Common myeloid progenitor, CD34-positive (primary cell): ENCODE measurements at places on chromosomes 7 and 10.

GRCh38 chr10:97651773-97652172 lies 11.3 kb downstream of the PI4K2A start:
- no peak for DNase-seq

DNA sequence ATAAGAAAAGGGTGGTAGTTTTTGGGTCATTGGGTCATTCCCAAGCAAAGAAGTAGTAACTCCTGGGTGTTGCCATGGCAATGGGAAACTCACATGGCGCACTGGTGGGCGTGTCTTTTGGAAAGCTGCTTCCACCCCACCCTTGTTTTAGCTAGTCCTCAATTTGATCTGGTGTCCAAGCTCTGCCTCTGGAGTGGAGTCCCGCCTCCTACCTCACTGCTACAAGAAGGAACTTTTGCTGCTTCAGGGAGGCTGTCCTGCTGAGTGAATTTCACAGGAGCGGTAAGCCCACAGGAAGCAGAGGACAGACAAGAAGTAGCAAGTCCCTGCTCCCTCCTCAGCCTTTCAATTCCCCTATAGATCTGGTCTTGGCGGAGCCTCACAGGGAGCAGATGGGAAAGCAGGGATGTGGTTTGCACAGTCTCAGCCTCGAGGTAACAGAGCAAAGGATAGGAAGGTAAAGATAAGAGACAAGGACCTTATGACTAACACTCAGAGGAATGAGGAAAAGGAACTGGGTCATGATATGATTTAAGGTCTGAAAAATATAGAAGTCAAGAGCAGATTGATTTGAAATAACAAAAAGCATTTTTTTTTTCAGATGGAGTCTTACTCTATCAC lies 700.3 kb downstream of the TNS3 start:
- DNase-seq = no peak

- DNase-seq = no peak
These were observed 194.4 kb upstream of the RNF32 start for GRCh38 chr7:156445997-156446761.

DNA sequence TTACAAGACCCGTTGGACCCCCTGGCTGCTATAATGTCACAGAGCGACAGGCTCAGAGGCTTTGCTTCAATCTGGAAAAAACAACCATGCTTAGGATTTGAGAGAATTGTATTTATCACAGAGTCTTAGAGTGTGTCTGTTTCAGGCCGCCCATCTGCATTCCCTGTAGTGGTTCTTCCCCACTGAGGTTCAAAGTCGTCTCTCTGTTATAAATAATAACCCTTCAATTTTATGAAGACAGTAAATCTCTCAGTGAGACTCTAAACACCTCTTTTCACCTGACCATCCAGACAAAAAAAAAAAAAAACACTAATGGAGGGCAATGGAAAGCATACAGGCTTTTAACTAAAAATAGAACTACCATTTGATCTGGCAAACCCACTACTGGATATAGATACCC lies 565.4 kb upstream of the AUTS2 start:
- no peak for DNase-seq

GRCh38 chr10:33160151-33160550 lies 174.3 kb downstream of the NRP1 start:
- no peak for DNase-seq

- DNase-seq = no peak
These were observed 103.0 kb upstream of the KIF5B start for GRCh38 chr10:32159264-32159663.

DNA sequence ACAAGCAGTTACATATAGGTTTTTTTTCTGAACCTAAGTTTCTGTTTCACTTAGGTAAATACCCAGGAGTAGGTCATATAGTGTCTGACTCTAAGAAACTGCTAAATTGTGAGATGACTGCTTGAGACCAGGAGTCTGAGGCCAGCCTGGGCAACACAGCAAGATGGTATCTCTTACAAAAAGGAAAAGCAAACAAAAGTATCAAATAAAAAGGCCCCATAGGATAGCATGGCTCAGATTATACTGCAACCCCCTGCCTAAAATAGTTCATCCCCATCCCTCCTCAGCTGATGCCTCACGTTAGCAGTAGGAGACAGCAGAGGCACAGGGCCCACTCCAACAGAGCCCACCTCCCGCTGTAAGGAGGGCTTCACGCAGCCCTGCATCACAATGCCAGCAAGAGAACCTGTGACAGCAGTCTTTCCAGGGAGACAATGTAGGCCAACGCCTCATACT lies 90.3 kb downstream of the SRPK2 start:
- no peak for DNase-seq

DNA sequence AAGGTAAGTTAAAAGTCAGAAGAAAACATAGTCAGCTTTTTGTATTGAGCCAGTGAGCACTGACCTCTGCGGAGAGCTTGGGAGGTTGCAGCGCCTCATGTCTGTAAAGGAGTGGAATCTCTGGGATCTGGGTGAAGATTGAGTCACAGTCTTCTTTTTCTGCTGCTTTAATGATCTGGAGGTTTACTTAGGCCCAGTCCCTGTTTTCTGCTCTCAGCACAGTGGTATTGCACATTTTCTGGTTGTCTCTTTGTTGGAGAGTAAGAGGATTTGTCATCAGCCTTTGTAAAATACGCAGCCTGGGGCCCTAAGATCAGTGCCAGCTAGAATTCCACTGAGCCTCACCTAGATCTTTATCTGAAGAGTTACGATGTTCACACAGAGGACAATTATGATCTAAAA lies 58.3 kb upstream of the GJD4 start:
- DNase-seq = no peak
